Renal cortical epithelial cell (primary cell): ENCODE measurements at places on chromosomes 7 and 10. TPM values are rescaled to one million over a fixed set of nuclear protein-coding genes. Genes with fewer than 3 reads are reported as not detected.

PLPP4 gene
- total RNA-seq = 20.0 and 30.3 TPM in 2 replicates

OR2A1 gene
- total RNA-seq = 0.05 TPM in 1 of 2 replicates, not detected in the other

HYAL4 gene
- not detected in 2 replicates for total RNA-seq

HPSE2 gene
- not detected in 2 replicates for total RNA-seq

OLAH gene
- 0.05 and 6.9 TPM in 2 replicates for total RNA-seq

- no peak for DNase-seq
Observed at GRCh38 chr7:111568870-111569462, 6.7 kb upstream of the IMMP2L start.

DNA sequence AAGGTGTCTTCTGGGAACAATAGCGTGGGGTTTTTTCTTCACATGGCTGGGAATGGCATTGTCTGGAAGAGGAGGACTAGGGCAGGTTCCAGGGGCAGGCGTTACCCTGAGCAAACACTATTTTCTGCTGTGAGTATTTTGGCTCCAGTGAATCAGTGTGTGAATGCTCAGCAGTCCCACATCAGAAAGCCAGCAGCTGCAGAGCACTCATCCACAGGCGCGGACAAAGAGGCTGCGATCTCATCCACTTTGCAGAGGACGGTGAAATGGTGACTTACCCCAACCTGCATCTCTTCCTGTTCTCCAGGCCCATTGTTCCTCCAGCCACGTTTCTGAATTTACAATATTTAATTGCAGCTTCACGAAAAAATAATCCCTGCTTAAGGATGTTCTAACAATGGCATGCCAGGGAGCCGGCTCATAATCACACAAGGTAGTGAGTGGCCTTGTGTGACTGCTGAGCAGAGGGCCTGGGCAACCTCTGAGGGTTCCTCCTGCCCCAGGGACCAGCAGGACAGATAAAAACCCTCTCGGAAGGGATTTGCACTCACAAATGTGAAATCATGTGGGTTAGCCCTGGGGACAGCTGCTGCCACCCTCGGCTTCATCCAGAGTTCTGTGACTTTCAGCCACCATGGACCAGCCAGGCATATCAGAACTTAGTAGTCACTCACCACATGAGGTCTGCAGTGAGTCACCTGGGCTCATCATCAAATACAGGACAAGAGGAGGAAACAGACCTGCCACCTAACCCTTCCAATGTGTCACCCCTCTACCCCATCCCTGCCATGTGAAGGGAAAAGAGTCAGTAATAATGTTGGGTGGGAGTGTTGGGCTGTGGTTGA is 65.0 kb upstream of the EN2 start:
- DNase-seq = no peak

GRCh38 chr7:4472728-4473127 is 209.4 kb upstream of the FOXK1 start:
- no peak for DNase-seq

GRCh38 chr10:130409931-130410330 is 273.7 kb downstream of the GLRX3 start:
- DNase-seq = no peak

GRCh38 chr7:21671859-21672258 is 129.0 kb downstream of the DNAH11 start:
- no peak for DNase-seq

- DNase-seq = no peak
Observed at GRCh38 chr10:20765066-20765465, 132.0 kb downstream of the NEBL start.

GRCh38 chr7:124033095-124033806 is 384 bp upstream of the TMEM229A start:
- DNase-seq = no peak

- no peak for DNase-seq
Observed at GRCh38 chr10:84632866-84633265, 304.5 kb downstream of the CCSER2 start.
